ENCODE measurements at places on chromosomes 12 and 14. TPM values are rescaled to one million over a fixed set of nuclear protein-coding genes. Genes with fewer than 3 reads are reported as not detected.

ATL1 gene
- 4.2 TPM for total RNA-seq

NXPH4 gene
- 6.8 TPM for total RNA-seq

BHLHE41 gene
- total RNA-seq: 0.73 TPM

TCL1A gene
- total RNA-seq: not detected

TOMM20L gene
- not detected for total RNA-seq

SENP1 gene
- 12.3 TPM for total RNA-seq

SMIM41 gene
- total RNA-seq: not detected

ZNF219 gene
- 17.5 TPM for total RNA-seq

GLT1D1 gene
- not detected for total RNA-seq

TMBIM4 gene
- total RNA-seq: 24.7 TPM

NFE2 gene
- total RNA-seq: 0.07 TPM

KRT78 gene
- total RNA-seq: not detected

RNASE3 gene
- not detected for total RNA-seq

ABCC9 gene
- not detected for total RNA-seq

IL26 gene
- total RNA-seq: not detected

STYK1 gene
- 0.55 TPM for total RNA-seq

PPHLN1 gene
- 52.4 TPM for total RNA-seq

HOXC12 gene
- total RNA-seq: not detected

GUCY2C gene
- total RNA-seq: not detected

ARHGAP9 gene
- total RNA-seq: 0.22 TPM

SLC38A4 gene
- total RNA-seq: not detected

CHPT1 gene
- 50.1 TPM for total RNA-seq

ACVRL1 gene
- total RNA-seq: 0.15 TPM

FGD6 gene
- total RNA-seq: 17.5 TPM

SRGAP1 gene
- 11.5 TPM for total RNA-seq

DPF3 gene
- 0.23 TPM for total RNA-seq

TUNAR gene
- total RNA-seq: not detected

PAH gene
- not detected for total RNA-seq

SPATA7 gene
- 3.6 TPM for total RNA-seq

ENDOU gene
- total RNA-seq: not detected

ERP27 gene
- total RNA-seq: not detected

PRR4 gene
- total RNA-seq: 1.9 TPM

CLEC12A gene
- not detected for total RNA-seq

C12orf54 gene
- total RNA-seq: not detected

SRRM4 gene
- not detected for total RNA-seq

All from A549 treated with RU486 at 1 μM for 4 hours (cell line).